DMS79 (cell line): ENCODE measurements at places on chromosomes 5 and 9.

DNA sequence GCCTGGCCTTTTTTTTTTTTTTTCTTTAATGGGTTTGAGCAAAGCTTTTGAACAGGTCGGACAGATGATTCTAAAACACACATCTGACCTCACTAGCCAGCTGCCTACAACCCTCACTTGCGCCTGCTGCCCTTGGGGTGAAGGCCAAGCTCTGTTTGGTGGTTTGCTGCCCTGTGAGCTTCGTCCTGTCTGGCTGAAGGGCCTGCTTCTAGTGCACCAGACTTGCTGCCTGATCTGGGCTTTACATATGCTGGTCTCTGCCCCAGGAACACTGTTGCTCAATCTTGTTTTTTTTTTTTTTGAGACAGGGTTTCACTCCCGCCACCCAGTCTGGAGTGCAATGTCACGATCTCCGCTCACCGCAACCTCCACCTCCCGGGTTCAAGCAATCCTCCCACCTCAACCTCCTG is 16.4 kb upstream of the DOLPP1 start:
- DNase-seq, result no peak

DNA sequence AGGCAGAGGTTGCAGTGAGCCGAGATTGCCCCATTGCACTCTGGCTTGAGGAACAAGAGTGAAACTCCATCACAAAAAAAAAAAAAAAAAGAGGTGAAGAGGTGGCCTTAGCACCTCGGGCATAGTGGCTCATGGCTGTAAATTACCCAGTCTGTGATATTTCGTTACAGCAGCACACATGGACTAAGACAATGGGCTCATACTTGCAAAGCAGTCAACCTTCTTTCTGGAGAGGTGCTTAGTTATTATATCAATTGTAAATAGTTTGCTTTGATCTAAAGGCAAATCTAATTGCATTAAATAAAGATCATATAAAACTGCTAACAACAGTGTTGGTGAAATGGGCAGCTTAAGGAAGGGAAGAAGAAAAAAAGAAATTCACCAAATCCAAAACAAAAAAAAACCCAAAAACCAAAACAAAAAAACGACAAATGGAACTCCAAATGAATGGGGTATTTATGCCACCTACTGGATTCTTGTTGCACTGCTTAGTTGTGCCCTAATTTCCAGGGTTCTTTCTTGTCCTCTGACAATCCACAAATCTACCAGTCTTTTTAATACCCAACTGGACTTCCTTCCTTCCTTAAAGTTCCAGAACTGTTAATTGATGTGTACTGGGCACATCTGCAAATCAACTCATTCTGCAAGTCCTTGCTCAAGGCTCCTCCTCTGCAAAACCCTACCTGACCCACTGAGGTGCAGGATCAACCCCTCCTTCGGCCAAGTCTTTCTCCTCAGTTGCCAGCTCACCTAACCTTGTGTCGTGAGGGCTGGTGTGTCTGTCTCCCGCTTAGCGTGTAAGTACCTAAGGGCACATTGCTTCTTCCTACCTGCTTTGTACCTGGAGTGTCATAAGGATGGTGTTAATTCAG is 35.0 kb upstream of the DMRT1 start:
- DNase-seq, result no peak

GRCh38 chr5:96614110-96614691 is 48.0 kb upstream of the CAST start:
- peak; percentile 40 for DNase-seq

- no peak for DNase-seq
These were observed 183.4 kb downstream of the FBXL7 start for GRCh38 chr5:15683332-15683731.

- no peak for DNase-seq
These were observed 9.7 kb downstream of the SPATA9 start for GRCh38 chr5:95673081-95673480.

DNA sequence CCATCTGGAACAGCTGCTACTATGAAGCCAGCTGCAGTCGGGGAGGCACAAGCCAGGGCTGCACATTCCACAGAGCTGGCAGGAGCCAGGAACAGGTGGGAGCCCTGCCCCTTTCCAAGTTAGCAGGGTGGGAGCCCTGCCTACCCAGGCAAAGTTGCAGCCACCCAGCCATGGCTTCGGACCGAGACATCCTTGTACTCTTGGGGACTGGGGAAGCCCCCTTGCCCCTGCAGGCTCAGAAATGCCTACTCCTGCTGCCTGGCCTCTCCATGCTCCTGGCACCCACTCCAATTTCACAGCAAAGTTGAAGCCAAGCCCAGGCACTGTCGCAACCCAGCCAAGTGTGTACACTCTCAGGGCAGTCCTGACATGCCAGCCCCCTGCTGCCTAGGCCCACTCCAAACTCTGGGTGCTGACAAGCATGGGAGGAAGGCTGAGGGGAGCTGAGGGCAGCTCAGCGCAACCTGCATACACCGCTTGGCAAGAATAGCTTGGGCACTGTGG is 165.1 kb downstream of the RNF180 start:
- no peak for DNase-seq

- DNase-seq, result no peak
These were observed 2.0 kb upstream of the ZNF462 start for GRCh38 chr9:106860721-106861639.

GRCh38 chr5:52947208-52947607 is 41.9 kb upstream of the ITGA2 start:
- DNase-seq, result no peak

- no peak for DNase-seq
These were observed 24.2 kb upstream of the HAPLN1 start for GRCh38 chr5:83744821-83745220.

- DNase-seq, result no peak
These were observed 40.3 kb downstream of the ADAM19 start for GRCh38 chr5:157535042-157535865.

- DNase-seq, result no peak
These were observed 88.5 kb upstream of the SPDL1 start for GRCh38 chr5:169494941-169495548.

DNA sequence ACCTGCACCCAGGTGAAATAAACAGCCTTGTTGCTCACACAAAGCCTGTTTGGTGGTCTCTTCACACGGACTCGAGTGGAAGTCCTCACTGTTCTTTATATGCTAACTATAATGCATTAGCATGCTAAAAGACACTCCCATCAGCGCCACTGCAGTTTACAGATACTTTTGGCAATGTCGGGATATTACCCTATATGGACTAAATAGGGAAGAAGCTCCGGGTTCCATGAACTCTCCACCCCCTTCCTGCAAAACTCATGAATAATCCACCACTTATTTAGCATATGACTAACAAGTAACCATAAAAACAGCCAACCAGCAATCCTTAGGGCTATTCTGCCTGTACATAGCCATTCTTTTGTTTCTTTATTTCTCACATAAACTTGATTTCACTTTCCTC is 426.2 kb upstream of the PTPRD start:
- DNase-seq, result no peak

DNA sequence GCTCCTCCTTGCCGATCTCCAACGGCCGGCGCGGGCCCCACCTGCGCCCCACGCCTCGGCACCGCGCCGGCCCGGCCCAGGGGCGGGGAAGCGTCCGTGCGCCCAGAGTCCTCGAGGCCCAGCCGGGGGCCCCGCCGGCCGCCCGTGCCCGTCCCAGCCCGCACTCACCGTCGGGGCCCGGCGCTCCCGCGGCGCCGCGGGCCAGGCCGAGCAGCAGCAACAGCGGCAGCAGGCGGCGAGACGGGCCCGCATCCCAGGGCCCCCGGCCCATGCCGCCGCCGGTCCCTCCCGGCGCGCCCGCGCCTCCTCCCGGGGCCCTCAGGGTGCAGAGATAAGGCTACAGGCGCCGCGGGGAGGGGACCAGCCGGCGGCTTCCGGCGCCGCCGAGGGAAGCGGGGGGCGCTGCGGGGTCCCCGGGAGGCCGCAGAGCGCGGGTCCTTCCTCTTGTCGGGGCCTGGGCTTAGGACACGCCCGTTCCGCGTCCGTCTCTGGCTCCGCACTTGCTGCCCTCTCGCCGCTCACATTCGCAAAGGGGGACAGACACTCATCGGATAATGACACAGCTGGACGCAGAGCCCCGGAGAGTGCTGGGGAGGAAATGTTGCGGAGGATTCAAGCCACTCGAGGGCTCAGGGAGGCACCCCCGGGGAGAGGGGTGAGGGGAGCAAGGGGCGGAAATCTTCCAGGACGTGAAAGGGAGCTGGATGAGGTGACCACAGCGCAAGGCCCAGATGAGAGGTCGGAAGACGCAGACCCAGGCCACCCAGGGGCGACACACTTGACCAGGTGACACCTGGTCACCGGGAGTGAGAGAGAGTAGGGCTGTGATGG is at the start of gene SUSD1:
SUSD1 (minus strand) TSS at position 333 of the 831 bp plus-strand sequence; CDS start at position 271, 62 bp downstream.
- DNase-seq, result no peak

- no peak for DNase-seq
These were observed 49.6 kb upstream of the ADRB2 start for GRCh38 chr5:148776780-148777179.

DNA sequence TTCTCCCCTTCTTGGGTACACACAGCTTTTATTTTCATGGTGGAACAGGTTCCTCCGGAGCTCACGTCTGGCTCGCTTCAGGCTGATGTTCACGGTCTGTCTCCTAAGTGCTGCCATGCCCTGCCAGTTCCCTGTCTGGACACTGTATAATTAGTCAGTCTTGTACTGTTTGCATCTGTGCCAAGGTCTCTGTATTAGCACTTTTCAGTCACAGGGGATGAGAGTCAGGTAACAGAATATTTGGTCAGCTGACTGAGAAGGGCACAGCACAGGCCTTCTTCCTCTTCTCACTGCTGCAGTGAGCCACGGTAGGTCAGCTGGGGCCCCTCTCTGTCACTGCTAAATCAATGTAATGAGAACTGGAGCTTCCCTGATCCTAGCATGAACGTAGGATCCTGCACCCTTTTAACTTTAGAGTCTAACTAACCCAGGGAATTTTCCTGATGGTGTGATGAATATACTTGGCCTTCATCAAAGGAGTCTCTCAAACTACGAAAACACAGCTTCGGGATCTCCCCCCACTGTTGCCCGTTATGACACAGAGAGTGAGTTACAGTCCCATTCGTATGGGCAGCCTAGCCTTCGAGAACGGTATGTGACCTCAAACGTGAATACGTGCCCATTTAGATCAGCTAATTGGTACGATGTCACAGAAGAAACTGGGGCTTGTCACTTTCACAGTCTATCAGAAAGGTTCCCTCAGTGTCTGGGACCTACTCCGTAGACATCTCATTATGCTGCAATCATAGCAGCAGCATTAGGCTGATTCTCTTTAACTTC is 354.1 kb upstream of the RFX3 start:
- DNase-seq, result peak; percentile 73

- no peak for DNase-seq
These were observed 75.6 kb downstream of the GAPVD1 start for GRCh38 chr9:125337236-125337635.

DNA sequence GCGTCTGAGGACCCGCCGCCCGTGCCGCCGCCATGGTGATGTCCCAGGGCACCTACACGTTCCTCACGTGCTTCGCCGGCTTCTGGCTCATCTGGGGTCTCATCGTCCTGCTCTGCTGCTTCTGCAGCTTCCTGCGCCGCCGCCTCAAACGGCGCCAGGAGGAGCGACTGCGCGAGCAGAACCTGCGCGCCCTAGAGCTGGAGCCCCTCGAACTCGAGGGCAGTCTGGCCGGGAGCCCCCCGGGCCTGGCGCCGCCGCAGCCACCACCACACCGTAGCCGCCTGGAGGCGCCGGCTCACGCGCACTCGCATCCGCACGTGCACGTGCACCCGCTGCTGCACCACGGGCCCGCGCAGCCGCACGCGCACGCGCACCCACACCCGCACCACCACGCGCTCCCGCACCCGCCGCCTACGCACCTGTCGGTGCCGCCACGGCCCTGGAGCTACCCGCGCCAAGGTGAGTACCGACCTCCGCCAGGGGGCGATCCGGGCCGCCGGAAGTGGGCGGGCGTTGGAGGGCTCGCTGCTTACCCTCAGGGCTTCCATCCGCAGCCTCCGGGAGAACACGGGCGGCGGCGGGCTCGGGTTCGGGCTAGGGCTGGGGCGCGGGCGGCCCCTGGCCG is 8.5 kb downstream of the PRR7 start:
- DNase-seq, result peak; percentile 32

DNA sequence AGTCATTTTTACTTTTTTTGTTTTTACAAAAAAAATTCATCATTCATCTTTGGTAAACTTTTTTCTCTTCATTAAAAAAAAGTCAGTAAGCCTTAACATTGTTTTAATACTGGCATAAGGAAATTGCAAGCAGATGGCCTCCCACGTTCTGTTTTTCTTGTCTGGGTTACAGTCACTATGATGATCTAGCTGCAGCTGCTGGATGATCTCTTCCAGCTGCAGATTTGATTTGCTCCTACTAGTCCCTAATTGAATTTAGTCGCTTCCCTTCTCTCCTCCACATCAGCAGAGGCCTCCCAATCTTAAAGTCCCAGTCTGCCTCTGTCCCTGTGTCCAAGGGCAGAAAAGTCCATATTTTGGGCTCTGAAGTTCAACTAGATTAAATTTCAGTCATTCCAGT is 106.8 kb upstream of the PTGER4 start:
- no peak for DNase-seq

DNA sequence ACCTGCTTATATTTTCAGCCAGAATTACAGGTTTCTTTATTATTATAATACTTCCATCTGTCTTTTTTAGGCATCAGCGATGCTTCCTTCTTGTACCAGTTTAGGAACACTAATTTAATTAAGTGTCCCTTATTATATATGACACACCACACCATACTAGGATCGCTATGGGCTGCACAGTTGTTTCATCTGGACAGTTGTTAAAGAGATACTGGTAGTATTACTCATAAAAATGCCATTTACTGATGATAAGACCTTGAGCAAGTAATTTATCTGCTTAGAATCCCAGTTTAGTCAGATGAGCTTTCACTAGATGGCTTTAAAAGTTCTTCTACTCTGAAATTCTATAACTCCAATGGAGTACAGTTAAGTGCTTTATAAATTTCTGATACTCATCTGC is 17.1 kb downstream of the ARSK start:
- DNase-seq, result no peak

- DNase-seq, result no peak
These were observed 70.7 kb downstream of the RFK start for GRCh38 chr9:76323490-76323889.

DNA sequence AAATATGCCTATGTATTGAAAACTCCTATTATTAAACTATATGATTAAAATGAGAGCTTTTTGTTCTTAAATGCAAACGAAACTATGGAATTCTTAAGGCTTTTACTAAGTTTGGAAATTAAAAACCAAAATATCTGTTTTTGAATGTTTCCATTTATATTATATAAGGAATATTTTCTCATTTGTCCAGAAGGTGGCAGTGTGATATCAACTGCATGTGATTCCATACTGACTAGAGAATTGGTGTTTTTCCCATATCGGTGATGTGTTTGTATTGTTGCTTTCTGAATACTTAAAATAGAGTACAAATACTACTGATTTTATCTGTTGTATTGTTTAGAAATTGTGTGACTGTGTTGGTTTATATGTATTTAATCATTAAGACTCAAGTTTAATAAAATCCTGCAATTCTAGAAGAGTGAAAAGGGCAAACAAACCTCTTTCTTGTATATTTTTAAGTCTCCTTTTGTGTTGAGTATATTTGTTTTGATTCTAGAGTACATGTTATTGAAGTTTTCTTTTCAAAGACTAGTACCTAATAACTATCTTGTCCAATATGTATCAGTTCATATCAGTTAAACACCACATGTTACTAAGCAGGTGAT is 320.8 kb downstream of the CCDC171 start:
- peak; percentile 4 for DNase-seq
